ACHN (cell line): ENCODE measurements at places on chromosomes 2 and 18.

GRCh38 chr2:164599954-164600589 lies 21.2 kb downstream of the GRB14 start:
- DNase-seq: peak; percentile 91

DNA sequence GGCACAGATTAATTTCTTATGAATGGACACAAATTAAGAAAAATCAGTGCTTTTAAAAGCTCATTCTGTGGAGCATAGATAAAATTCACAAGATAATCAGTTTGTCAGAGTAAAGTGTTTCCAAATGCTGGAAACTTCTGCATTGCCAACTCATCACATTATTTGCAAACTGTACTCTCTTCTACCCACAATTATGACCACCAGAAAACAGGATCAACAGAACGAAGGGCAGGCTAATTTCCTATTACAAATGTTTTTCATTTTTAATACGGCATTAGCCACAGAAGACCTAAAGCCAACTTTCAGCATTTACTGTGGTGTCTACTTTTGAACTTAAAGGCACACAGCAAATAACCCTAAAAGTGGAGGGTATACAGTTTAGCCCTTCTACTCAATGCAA lies 6.0 kb downstream of the IRS1 start:
- DNase-seq: no peak

- peak; percentile 55 for DNase-seq
Measured at GRCh38 chr2:61135510-61135909, 26.5 kb upstream of the C2orf74 start.

DNA sequence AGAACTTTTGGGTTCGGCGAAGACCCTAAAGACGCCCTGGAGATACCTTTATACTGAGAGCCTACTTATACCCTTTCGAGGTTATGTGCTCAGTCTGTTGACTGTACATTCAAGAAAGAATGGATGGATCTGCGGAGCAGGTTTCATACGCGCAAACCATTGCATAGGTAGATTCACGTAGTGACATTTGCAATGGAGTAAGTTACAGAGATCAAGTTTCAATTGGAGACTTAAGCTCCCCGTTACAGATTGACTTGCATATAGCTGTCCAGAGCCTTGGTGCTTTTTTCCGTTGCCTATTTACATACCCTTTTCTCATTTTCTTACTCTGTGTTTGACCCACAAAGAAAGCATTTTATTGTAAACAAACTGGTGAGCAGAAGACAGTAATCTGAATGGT lies 923 bp downstream of the PSMD1 start:
- peak; percentile 34 for DNase-seq

GRCh38 chr2:152098496-152099366 lies at the start of gene CACNB4:
TSS of gene CACNB4 (minus strand) at chr2:152099044.
- no peak for DNase-seq
